ENCODE measurements at places on chromosomes 12 and 14.

DNA sequence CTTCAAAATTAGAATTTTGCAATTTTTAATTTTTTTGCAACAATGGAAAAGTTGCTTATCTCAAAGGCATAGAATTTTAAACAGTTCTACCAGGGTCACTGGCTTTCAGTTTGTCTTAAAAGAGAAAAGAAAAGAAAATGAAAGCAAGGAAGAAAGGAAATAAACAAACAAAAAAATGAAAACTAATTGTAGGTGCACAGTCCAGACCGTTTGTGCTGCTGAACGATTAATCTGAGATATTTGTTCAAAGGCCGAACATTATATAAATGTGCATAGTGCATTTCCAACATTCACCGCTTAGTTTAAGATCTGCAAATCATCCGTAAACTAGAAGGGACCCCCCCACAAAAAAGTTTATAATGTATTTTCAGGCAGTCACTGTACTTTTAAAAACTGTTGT lies 5.5 kb upstream of the OTX2 start:
- DNase-seq: no peak

GRCh38 chr12:89877671-89878070 lies 169.0 kb upstream of the ATP2B1 start:
- DNase-seq: no peak

DNA sequence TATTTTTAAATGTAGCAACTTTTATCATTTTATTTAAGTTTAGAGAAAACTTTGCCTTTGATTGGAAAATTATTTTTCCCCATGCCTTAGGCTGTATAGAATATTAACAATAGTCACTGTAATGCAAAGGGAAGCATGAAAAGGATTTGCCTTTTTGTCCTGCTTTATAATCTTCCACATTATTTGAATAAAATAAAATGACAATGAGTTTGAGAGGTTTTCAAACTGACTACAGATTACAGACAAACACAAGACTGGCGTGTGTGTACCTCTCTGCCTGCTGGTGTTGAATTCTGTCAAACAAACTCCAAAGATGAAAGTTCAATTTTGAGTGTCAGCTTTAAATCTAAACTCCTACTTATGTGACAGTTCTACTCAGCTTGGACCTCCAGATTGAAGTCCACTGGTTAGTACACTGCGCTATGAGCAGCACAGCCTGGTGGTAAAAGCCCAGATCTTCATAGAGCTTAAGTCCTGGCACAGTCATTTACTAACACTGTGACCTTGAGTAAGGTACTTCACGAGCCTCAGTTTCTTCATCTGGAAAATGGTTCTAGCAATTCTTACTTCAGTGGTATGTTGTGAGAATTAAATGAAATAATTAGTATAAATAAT lies 98.3 kb upstream of the CPNE8 start:
- no peak for DNase-seq

DNA sequence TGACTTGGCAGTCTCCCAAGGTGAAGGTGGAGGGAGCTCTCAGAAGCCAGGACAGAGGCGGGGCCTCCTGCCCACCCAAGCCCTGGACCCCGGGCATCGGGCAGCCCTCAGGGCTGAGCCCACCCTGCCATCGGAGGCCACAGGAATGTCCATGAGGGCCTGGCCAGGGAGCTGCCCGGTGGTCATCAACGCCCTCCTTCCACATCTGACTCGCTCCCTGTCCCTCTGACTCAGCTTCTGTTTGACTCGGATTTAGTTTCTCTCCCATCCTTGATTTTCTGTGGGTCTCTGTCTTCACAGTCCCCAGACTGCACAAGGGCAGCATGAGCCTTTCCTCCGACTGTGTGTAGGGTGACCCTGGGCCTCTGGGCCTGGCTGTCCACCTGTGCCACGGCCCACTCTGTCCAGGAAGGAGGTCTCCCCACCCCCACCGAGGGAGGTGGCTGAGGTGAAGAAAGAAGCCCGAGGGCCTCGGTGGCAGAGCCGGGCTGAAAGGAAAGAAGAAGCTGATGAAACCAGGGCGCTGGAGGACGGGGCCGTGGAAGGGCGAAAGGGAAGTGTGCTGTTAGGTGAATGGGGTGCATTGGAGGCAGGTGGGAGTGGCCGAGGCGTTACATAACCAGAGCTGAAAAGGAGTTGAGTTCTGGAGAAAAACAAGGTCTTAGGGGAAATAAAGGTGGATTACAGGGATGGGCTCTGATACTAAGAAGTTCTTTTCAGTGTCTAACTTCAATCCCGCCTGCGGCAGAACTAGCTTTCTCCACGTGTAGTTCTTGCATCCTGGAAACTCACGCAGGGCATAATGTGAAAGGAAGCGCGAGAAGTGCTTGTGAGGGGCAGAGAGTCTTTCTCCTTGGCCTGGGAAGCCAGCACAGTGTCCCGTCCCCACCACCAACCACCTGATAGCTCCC lies 16.7 kb upstream of the TMEM106C start:
- no peak for DNase-seq

- no peak for DNase-seq
Observed at GRCh38 chr14:63909984-63910383, 57.2 kb downstream of the SYNE2 start.

DNA sequence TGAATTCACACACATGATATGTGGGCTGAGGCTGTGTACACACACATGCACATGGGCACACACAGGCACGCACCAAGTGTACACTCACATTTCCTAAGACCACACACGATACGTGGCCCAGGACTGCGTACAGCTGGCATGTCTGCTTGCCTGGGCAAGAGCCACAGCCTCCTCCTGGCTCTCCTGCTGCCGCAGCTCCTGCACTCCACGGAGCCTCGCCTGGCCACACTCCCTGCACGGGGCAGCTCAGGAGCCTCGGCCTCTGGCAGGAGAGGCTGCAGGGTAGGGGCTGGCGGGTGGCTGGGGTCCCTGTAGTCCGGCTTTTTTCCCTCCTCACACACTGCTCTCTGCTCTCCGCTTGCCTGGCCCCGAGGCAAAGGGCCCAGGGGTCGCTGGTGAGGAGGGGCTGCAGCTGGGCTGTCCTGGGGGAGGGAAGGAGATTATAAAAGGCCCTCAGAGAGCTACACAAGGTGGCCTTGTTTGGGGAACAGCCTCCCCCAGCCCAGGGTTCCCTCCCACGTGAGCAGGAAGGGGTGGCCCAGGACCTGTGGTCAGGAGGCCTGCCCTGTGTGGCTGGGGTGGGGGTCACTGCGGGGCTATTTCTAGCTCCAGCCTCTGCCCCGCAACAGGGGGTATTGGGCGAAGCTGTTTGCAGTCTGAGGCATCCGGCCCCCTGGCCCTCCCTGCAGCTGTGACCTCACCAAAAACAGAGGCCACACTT lies 89.0 kb upstream of the SFSWAP start:
- peak; percentile 17 for DNase-seq

- DNase-seq: no peak
Observed at GRCh38 chr12:130557201-130557600, 158.9 kb downstream of the RIMBP2 start.

All from kidney (tissue), 22 donors.